ENCODE measurements at places on chromosomes 1 and 21. TPM values are rescaled to one million over a fixed set of nuclear protein-coding genes. Genes with fewer than 3 reads are reported as not detected.

Gene UBASH3A
- not detected for total RNA-seq

Gene LRRN2
- total RNA-seq = under 0.01 TPM

Gene SPRR3
- not detected for total RNA-seq

Gene C1orf94
- total RNA-seq = not detected

Gene POFUT2
- 43.8 TPM for total RNA-seq

Gene SNAPIN
- total RNA-seq = 66.1 TPM

Gene AGT
- total RNA-seq = 0.32 TPM

Gene DTL
- 13.2 TPM for total RNA-seq

Gene ZBTB21
- total RNA-seq = 18.7 TPM

GRCh38 chr1:119477710-119478109 is 29.3 kb upstream of the HSD3B1 start:
- no peak for DNase-seq

DNA sequence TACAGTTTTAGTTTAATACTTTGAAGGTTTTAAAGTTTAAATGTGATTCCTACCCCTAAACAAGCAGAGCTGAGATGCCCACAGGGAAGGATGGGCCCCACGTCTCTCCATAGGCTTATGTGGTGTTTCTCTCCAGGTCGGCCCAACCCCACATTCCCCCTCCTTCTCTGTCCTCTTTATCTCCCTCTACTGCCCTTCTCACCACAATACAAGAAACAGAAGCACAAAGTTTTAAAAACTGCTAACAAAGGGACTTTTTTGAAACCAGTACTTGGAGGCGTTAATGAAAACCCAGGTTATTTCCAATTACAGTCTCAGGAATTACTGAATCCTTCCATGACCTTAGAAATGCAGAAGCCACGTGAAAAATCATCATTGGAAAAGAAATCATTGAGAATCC is 324.0 kb downstream of the NTNG1 start:
- no peak for DNase-seq

DNA sequence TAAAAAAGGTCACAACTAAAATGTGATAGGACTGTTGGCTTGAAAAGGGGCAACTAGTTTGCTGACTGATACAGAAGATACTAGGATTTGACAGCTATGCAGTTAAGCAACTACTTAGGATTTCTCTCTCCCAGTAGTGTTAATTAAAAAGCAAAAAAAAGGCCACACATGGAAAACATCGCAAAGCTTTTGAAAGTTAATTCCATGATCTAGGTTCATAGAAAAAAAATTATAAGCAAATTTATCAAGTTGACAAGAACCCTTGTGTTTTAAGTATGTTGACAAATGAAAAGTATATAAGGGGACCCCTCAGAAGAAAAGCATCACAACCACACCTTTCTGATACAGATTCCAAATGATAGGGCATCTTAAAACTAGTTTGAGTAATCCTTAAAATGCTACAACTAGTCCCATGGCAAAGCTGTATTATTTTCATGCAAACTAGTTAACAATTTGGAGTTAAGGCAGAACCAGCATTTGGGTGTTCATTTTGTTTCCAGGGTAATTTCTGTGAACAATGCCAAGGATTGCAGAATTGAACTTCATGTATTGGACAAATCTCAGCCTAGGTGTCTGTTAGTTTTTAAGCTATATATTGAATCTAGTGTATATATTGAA is 4.1 kb downstream of the PNRC2 start:
- no peak for DNase-seq

DNA sequence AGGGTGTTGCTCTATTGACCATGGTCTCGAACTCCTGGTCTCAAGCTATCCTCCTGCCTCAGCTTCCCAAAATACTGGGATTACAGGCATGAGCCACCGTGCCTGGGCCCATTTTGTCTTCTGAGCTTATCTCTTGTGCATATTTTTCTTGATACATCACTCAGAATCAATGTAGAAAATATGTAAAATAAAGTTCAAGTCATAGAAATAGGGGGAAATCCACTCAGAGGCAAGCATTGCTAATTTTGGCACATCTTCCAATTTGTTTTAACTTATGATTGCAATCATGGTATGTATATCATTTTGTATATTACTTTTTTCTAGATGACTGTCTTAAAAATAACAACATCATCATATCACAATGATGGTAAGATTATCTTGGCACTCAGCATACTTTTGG is 21.6 kb downstream of the RIT1 start:
- DNase-seq = no peak

GRCh38 chr1:45971335-45971734 is 161.1 kb downstream of the PIK3R3 start:
- DNase-seq = no peak

GRCh38 chr1:168623003-168623828 is 46.8 kb downstream of the XCL1 start:
- DNase-seq = peak; percentile 60

DNA sequence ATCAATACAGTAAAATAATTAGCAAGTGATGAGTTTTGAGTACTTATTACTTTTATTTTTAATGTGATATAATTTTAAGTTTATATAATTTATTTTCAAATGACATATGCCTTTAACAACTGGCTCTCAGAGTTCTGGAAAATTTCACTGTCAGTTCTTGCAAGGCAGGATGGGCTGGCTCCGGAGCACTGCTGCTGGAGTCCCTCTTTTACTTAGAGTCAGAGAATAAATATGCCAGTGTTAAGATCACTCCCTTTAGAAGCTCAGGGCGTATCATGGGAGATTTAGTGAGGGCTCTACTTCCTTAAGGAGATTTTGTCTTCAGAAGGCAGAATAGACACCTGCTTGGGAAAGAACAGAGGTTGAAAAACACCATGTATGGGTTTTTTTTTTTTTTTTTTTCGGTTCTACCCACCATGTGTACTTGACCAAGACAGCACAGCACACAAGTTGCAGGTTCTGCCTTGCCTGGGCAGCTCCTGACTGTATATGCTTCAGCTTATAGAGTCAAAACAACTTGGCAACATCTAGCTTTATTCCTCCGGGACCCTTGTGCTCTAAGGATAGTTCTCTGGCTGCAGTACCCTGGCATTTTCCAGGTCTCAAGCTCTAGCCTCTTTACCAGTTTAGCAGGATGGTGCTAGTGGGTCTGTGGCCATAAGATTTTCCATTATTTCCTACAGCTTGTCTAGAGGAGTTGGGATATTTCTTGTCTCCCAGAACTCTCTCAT is 29.7 kb upstream of the FMOD start:
- no peak for DNase-seq

GRCh38 chr21:38095220-38095619 is 161.6 kb upstream of the KCNJ15 start:
- no peak for DNase-seq

- no peak for DNase-seq
Observed at GRCh38 chr1:227899820-227900449, 47.8 kb downstream of the WNT9A start.

GRCh38 chr1:185488808-185489207 is 171.8 kb upstream of the IVNS1ABP start:
- DNase-seq = no peak

DNA sequence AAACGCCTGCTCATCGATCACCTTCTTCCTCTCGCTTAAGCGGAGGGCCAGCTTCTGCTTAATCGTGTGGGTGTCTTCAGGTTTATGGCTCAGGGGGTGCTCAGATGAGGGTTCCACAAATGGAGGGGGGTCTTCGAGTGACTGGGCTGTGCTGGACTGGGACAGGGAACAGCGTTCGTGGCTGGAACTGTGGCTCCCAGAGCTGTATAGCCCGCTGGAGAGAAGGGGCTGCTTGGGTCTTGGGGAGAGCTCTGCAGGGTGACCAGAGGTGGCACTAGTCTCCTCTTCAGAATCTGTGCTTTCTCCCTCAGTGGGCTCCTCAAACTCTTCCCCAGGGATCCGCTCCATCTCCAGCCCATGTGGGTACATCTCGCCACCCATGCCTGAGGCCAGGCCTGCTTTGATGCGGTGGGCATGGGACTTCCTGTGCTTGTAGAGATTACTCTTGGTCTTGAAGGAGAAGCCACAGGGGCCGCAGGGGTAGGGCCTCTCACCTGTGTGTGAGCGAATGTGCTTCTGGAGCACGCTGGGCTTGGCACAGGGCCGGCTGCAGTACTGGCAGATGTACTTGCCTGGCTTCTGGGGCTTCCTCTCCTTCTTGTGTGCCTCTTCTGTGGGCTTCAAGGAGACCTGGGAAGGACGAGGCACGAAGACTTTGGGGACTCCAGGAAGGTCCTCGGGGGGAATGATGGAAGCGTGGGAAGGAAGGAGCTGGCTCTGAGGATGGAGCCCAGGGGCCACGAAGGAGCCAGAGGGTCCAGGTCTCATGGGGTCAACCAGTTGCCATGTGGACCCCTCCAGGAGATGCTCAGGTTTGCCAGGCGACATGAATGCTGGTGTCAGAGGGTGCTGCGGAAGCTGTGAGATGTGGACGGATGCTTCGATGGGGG is 99.4 kb upstream of the EDN2 start:
- DNase-seq = no peak

DNA sequence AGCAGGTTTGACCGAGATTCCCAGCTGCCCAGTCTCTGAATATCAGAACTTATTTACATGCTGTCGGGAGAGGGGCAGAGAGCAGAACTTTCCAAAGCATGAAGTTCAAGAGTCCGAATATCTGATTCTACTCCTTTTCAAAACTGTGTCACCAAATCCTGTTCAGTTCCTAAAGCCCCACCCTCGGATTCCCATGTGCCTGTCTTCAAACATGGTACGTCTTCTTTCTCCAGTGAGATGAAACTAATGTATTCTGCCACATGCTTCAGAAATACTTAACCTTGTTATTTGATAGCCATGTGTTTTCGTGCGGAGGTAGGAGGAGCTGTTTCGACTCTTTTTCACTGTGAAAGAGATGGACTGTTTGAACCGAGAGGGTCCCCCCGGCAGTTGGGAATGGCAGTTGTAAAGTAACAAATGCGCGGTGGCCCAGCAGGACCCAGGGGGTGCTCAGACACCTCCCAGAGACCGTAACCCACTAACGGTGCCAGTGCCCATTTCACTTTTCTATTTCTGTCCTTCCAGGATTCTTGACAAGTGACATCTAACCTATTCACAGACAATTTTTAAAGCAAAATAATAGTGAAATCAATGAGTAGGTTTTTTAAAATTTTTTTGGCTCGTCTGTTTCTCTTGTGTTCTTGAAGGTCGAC is 67.2 kb downstream of the ZBTB18 start:
- DNase-seq = no peak

DNA sequence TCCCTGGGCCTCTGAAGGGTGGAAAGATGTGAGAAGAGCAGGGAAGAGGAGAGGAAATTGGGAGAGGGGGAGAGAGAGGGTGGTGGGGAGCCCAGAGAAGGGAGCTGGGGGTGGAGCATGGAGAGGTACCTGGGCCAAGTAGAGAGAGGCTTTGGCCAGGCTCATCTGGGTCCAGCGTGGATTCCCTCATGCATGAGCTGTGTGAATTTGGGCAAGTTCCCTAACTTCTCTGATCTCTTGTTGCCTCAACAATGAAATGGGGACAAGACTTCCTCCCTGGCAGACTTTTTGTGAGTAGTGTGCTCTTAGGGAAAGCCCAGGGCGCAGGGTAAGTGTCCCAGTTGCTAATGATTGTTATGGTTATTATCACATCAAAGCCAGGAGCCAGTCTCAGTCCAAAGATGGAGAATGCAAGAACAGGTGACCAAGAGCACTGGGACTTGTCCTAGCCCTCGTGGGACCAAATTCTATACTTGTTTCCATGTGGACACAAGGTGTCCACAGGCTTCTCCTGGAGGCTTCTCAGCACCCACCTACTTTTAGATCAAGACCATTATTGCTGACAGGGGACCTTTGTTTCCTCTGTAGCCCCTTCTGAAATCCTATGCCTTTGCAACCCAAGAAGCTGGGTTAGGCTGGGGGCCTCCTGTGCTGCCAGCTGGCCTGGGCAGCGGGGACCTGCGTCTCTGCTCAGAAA is 13.9 kb downstream of the IL6R start:
- no peak for DNase-seq

All from fibroblast of villous mesenchyme (primary cell).